Midbrain (tissue), 1 donor: ENCODE measurements at places on chromosomes 1 and 21.

GRCh38 chr1:19723874-19724273 is 59.2 kb downstream of the HTR6 start:
- no peak for DNase-seq

- no peak for DNase-seq
These were observed 171.5 kb downstream of the ZNF281 start for GRCh38 chr1:200238311-200238710.

- DNase-seq: no peak
These were observed 7.6 kb upstream of the RXRG start for GRCh38 chr1:165452336-165453130.

DNA sequence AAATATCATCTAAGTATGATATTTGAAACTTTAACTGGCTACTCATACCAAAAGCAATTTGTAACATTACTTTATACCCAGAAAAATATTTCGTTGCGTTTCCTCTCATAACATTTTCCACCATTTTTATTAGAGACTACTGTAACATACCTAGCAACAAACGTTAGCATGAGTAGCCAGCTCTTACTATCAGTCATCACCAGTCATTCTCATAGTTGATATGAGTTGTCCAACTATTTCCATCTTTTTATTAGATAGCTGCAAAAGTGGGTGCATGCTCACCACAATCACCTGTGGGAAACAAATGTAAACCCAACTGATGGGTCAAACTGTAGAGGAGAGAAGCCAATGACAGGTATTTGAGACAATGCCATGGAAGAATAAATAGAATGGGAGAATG is 114.6 kb downstream of the AKT3 start:
- no peak for DNase-seq

DNA sequence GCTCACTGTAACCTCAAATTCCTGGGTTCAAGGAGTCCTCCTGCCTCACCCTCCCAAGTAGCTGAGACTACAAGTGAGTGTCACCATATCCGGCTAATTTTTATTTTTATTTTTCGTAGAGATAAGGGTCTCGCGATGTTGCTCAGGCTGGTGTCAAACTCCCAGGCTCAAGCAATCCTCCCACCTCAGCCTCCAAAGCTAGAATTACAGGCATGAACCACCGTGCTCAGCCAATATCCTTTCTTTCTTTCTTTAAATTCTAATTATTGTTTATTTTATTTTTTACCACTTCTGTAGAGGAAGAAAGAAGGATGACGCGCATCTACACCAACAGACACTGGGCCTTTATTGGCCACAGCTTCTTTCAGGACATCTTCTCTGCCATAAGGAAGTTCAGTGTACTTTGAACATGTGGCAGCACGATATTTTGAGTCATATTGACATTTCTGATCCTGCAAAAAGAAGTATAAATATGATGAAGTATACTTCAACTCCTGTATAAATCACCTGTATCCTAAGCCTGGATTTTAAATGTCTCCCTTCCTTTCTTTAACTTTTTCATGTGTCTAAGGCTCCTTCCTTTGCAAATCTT is 15.8 kb downstream of the CTSS start:
- no peak for DNase-seq

DNA sequence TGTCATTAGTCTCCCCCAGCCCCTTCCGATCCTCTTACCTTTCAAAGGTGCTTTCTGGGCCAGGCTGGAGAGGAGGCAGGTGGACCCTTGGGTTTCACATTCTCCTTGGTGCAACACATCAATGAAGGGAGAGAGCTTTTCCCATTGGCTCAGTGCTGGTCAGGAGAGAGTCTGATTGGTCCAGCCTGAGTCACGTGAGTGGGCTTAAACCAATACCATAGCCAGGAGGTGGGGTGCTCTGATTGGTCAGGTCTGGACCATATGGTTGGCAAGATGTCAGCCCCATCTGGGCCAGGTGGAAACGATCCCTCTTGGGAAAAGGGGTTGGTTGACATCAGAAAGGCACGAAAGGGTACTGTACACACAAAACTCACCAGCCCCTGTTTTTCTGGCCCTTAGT is 44.8 kb upstream of the ABCG1 start:
- no peak for DNase-seq

- no peak for DNase-seq
These were observed 31.1 kb downstream of the KRTAP10-1 start for GRCh38 chr21:44508711-44509445.

DNA sequence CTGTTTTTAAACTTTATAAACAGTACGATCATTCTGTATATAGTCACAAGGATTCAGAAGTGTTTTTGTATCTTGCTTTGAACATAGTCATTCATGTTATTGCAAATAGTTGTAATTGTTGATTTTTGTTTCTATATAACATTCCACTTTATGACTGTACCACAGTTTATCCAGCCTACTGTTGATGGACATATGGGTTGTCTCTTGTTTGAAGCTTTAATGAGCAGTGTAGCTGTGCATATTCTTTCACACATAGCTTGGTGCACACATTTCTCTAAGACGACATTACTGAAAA is 6.1 kb downstream of the CD101 start:
- no peak for DNase-seq

GRCh38 chr1:86517336-86517735 is 29.5 kb upstream of the CLCA4 start:
- no peak for DNase-seq

DNA sequence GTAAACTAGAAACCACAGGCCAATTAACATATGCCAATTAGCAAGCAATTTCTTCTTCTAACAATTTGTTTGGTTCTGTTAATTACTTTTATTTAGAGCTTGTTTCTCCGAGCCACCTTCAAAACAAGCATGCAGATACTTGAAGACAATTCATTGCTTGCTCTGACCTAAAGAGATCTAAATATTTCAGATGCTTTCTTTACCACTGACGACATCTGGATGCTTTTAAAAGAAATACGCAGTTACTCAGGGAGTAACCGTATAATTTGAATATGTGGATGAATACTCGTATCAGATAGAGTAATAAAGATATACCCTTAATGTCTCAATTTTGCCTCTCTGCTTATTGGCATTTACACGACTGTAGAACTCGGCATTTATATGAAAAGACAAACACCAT is 390.0 kb downstream of the DISC1 start:
- DNase-seq: no peak

DNA sequence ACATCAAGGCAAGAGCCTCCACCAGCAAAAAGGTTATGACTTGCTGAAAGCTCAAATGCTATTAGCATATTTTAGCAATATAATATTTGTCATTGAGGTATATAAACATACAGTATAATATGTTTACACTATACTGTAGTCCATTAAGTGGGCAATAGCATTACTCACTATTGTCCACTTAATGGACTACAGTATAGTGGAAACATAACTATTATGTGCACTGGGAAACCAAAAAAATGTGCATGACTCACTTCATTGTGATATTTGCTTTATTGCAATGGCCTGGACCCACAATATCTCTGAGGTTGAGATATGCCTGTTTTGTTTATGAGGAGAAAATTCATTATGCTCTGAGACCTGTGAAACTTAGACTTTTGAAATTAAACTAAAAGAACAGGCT is 300.0 kb downstream of the BARHL2 start:
- DNase-seq: no peak

DNA sequence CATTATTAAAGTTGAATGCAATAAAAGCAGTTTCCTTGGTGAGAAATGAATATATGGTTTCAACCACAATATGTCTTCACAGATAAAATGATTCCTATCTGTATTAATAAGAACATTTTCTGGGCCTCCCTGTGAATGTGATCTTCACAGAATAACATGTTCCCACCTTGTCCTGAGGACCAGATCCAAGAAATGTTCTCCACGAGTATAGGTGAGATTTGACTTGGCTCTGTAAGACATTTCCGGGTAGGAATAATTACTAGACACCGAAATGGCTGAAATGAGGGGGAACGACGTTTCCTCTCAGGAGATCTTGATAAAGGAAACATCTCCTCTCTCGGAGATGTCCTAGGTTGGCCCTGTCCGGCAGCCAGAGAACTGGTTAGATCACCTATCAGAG is 61.4 kb downstream of the CLIC6 start:
- no peak for DNase-seq

- no peak for DNase-seq
These were observed 10.5 kb upstream of the TAF1A start for GRCh38 chr1:222600281-222600680.

- peak; percentile 54 for DNase-seq
These were observed 61.6 kb downstream of the KIF14 start for GRCh38 chr1:200558866-200559459.

DNA sequence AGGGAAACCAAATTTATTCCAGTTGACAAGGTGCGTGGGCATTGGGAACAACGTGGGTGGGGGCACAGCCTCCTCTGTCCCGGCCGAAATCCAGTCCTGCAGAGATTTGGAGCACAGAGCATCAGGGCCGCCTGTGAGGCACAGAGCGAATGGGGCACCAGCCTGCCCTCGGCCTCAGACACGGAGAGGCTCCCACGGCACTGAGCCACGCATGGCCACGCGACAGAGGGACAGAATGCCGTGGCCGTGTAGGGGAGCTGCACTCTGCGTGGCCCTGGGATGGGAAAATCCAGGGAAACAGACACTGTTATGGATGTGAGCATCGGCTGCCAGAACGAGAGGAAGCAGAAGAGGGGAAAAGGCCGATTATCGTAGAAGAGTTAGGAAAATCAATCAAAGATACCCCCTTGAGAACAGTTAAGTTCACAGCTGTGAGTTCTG is 13.5 kb upstream of the C1orf159 start:
- DNase-seq: no peak

DNA sequence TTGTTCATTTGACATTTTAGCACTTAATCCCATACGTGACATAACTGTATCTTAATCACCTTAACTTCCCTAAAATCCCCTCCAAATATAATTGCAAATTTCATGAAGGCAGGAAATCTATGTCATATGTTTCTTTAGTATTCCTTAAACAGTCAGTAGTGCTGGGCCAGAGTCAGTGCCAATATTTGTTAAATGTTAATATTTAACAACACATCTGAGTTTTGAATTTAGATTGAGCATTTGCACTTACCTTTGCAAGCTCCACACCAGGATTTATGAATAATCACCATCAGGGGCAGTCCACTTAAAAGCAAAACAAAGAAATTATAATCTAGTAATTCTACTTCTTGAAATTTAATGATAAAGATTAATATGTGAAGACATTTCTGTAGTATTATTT is 5.3 kb downstream of the KTI12 start:
- no peak for DNase-seq

GRCh38 chr1:170221495-170221894 is 75.7 kb downstream of the NTMT2 start:
- no peak for DNase-seq

- no peak for DNase-seq
These were observed 70.8 kb downstream of the UBE2T start for GRCh38 chr1:202270871-202271326.

DNA sequence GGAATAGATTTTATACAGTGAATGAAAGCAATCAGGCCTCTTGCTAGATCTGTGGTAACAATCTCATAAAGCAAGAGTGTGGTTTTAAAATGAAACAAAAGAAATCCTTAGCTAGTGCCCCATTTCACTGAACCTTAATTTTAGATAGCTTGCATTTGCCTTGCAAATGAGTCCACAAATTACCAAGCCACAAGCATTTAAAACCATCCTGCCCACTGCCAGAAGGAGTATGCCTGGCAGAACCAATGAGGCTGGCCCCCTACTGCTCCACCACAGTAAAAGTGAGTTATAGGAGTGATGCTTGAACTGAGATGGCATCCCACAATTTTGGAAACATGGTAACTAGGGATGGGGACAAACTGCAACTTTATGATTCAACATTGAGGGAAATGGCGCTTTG is 206.4 kb upstream of the LMO4 start:
- DNase-seq: no peak

GRCh38 chr1:12527564-12527963 is 90.4 kb downstream of the DHRS3 start:
- DNase-seq: no peak

DNA sequence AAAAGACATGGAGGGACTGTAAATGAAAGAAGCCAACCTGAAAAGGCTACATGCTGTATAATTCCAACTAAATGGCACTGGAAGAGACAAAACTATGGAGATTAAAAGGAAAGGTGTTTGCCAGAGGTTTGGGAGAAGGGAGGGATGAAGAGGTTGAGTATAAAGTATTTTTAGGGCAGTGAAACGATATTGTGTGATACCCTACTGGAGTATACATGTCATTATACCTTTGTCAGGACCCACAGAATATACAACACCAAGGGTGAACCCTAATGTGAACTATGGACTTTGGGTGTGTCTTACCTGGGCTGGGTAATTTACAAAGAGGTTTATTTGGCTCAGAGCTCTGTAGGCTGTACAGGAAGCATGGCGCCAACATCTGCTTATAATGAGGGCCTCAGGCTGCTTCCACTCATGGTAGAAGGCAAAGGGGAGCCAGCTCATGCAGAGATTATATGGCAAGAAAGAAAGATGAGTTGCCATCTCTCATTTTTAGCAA is 73.4 kb downstream of the CD2 start:
- DNase-seq: no peak

DNA sequence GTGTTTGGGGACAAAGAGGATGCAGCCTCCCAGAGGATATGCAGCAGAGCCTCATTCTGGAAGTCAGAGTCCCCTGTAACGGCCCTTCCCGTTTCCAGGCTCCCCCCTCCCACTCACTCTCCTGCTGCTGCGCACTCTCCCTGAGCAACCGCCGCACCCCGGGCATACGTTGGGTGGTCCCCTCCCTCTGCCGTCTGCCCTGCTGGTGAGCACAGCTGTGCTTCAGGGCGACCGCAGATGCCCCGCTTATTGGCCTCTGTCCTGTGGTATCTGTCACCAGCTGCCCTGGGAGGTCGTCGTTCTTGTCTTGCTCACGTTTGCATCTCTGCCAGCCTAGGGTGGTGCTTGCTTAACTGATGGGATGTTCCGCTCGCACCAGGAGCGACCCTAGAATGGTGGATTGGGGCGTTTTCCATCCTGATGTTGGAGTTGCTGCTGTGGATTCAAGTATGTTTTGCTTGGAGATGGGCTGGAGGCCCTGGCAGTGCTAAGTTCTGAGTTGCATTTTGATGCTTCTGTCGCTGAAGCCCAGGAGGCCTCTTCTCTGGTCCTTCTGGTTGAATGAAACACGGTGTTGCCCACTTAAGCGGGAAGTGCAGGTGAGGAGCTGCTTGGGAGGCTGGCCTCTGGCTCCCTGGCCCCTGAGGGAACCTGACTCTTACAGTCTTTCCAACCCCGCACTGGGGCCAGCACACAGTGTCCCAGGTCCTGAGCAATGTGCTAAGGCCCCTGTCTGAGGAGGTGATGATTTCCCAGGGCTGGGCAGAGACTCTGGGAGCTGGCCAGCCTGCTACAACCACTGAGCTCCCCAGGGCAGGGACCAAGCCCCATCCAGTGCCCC is 3.2 kb downstream of the TMEM201 start:
- no peak for DNase-seq

- DNase-seq: no peak
These were observed 70.2 kb downstream of the ARHGEF16 start for GRCh38 chr1:3524556-3525203.

GRCh38 chr1:11703357-11704193 is 12.1 kb downstream of the DRAXIN start:
- DNase-seq: no peak

DNA sequence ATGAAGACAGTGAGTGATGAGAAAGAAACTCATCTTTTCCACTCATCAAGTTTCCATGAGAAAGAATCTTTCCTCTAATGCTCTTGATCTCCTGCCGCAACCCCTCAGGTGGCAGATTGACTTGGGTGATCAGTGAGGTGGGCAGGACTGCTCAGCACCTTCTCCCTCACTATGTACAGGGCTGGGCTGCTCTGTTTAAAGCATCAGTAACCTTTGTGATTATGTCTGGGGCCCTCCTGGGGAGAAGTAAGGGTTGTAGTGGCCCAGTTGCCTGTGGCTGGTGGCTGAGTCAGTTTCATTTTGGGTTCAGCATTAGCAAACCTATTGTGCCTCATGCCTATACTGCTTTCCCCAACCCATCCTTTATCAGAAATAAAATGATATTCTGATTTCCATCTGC is 366.0 kb downstream of the TTLL7 start:
- DNase-seq: no peak
